Fibroblast of skin of right quadriceps (primary cell): ENCODE measurements at places on chromosomes 7 and 10.
A peak's percentile ranks its signal among the peaks of the same experiment; 100 is the strongest.

GRCh38 chr7:99404235-99404976 lies 4.0 kb downstream of the PDAP1 start:
- DNase-seq = no peak

DNA sequence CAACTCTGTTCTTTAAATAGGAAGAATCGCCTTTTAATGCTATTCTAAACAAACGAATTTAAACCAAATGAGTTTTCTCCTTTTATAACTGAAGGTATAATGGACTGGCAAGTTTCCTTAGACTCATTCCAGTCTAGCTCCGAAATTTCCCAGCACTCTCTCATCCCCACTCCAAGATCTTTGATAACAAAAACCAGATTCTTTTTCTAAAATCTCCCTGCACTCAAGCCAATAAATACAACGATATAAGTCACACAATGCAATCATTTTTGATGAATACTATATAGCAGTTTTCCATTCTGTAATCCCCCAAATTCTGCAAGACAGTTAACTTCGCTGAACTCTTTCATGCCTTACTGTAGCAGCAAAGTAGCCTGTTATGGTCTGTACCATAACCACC lies 1.9 kb downstream of the OGA start:
- no peak for DNase-seq

DNA sequence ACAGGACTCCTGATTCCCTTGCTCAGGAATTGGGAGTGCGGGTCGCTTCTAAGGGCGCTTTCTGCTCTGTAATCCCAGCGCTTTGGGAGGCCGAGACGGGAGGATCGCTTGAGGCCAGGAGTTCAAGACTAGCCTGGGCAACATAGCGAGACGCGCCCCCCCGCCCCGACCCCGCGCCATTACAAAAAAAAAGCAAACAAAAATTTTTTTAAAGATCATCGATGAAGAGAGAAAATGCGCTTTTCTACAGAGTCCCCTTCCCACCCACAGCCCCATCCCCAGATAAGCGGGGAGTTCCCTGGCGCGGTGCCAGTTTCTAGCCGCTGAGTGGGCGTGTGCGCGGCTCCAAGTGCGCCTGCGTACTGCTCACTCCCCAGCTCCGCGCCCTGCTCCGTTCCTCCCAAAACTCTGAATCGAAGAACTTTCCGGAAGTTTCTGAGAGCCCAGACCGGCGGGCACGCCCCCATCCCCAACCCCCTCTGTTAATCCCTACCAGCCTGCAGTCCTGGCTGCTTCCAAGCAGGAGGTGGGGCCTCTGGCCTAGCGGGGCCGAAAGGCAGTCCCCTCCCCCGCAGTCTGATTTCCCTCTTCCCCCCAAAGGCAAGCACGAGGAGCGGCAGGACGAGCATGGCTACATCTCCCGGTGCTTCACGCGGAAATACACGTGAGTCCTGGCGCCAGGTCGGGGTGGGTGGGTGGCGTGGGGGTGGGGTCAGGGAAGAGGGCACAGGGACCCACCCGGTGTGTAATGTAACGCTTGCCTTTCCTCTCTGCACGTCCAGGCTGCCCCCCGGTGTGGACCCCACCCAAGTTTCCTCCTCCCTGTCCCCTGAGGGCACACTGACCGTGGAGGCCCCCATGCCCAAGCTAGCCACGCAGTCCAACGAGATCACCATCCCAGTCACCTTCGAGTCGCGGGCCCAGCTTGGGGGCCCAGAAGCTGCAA lies 1.0 kb downstream of the HSPB1 start:
- DNase-seq = peak; percentile 96

- no peak for DNase-seq
Observed at GRCh38 chr10:111203615-111204014, 126.8 kb downstream of the ADRA2A start.

DNA sequence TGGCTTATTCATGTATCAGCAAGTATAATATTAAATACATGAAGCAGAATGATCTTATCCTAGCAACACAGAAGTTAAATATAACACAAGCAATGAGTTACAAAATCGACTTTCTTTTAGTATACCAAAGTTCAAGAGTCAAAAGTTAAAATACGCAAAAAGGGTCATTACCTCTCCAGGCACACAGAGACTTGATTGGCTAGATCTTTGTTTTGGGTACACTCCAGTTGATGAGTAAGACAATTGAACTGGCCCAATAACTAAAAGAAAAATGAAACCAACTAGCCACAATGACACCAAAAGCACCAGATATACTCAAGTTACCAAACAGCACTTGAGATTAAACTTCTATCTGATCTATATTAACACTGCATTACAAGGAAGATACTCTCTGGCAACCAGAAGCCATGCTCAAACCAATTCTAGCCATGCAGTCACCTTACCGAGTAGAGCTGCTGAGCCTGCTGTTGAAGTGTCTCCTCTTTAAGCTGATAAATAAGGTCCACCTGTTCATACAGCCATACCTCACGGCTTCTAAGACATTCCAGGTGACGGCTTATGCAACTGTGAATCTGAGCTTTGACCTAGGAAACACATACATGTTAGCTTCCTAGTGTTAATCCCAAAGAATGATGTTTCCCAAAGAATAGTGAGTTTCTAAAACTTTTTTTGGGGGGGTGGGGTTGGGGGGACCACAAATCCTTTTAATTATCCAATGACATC lies 15.6 kb downstream of the NCOA4 start:
- no peak for DNase-seq

DNA sequence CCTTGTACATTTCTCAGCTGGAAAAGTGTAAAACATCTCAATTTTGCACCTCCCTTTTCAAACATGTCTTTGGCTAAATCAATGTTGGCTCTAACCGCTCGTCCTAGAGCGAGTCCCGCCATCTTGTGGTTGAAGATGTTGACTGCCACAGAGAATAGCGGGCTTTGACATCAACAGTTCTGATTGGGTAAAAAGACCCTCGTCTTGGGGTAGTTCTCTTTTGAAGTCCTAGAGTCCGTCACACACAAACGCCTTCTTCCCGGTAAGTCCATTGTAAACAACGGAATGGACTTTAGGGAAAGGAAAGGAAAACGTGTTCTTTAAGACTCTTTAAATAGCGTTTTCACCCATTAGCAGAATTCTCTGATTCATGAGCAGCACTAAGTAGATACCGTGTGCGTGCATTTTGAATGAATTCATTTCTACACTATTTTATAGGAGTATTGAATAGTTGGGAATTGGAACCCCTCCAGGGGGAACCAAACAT lies 452 bp upstream of the RPP30 start:
- peak; percentile 79 for DNase-seq

DNA sequence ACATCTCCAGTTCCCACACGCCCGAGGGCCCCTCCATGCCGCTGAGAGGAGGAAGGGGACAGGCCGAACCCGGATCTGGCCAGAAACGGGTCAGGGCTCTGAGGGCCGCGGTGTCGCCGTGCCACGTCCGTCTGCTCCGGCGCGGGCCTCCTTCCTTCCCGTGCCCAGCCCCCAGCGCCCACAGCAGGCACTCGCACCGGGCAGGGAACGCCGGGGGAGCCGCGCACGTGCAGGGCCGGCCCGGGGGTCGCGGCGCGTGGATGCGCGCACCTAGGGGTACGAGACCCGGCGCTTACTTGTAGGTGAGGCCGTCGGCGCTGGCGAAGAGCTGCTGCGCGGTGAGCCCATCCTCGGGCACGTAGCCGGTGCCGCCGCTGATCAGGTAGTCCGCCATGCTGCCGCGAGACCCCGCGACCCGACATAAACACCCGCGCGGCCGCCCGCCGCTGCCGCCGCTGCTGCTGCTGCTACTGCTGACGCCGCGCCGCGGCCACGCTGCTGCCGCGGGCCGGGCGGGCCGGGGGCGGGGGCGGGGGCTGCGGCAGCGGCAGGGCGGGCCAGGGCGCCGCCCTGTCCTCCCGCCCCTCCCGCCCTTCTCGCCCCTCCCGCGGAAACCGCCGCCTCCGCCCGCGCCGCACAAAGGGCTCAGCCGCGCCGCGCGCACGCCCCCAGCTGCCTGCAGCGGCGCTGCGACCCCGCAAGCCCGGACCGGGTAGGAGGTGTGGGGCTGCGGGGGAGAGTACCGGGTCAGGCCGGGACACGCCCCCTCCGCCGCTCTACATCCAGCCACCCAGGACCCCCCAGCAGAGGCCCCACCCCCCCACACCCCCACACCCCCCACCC lies 4.1 kb downstream of the IMPDH1 start:
- peak; percentile 50 for DNase-seq

DNA sequence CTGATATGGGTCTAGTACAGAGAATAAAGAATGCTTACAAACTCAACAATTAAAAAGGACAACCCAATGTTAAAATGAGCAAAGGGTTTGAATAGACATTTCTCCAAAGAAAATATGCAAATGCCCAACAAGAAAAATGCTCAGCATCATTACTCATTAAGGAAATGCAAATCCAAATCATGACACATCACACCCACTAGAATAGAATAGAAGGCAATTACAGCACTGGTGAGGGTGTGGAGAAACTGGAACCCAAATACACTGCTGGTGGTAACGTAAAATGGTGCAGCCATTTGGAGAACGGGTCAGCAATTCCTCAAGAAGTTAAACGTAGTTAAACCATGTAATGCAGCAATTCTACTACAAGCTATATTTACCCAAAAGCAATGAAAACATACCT lies 53.8 kb downstream of the KDM7A start:
- no peak for DNase-seq

DNA sequence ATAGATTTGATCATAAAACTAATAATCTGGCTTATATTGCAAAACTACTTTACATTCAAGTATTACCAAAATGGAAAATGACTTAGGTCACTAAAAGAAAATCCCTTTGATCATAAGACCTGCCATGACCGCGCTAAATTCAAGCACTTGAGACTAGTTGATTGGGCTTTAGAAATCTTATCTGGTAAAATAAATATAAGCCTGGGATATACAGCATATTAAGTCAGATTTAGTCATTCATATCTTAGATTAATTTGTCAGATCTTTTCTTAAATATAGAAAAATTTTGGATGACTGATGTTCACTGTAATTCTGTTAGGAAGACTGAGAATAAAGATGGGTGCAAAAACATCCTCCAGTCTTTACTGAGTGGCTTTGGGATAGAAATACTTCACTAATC lies 450.0 kb downstream of the HTR7 start:
- no peak for DNase-seq

- no peak for DNase-seq
Observed at GRCh38 chr7:116408166-116408565, 91.4 kb upstream of the CAV2 start.

DNA sequence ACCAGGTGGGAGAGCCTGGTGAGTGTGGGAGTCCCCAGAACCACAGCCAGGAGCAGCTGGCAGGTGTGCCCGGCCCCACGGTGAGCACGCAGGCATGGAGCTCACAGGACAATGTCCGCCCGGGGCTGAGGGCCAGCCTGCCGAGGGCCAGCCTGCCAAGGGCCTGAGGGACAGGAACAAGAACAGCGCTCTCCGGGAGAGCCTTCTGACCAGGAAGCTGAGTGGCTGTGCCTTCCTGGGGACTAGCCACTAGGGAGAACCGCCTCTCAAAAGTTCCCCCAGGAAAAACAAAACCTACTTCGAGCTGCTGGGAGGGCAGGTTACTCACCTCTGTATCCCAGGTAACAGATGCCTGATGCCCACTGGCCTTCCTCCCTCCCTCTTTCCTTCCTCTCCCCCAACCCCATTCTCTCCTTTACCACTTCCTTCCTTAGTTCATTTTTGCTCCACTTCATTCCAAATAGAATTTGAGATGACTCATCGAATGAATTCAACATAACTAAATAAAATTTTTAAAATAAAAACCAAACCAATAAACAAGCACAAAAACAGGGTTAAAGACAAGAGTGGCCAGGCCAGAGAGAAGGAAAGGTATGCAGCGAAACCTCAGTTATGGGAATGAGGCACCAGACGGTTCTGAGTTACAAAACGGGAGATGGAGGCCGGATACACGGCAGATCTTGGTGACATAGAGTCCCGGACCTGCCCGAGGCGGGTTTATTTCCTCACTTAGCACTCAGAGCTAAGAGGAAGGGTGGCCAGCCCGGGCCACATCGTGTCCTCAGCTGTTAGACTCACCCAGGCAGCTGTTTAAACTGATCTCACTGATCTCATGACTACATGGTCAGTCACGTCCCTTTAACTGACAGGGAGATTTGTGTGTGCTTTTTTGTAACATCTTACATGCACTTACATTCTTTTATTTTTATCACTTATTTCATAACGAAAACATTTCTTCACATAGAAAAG lies 128.5 kb downstream of the TNS3 start:
- DNase-seq = peak; percentile 66

DNA sequence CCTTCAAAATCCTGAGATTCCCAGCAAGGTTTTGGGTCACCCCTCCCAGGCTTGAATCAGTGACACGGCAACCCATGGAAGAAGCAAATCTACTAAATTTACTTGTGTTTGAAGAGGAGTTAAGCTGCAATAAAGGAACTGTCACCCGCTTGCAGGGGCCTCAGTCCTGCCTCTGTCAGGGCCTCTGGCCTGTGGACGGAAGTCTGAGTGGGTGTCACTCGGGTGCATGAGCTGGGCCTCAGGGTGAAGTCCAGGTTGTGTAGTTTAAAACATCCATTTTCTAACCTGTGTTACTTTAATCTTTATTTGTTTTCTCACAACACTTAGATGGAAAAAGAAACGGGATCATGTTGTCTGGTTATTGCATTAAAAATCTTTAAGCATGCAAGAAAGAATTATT lies 234.9 kb downstream of the ADARB2 start:
- no peak for DNase-seq

- no peak for DNase-seq
Observed at GRCh38 chr10:7696545-7696944, 6.6 kb upstream of the ITIH2 start.

- DNase-seq = no peak
Observed at GRCh38 chr7:17485904-17486303, 187.5 kb downstream of the AHR start.

GRCh38 chr10:77005871-77006270 lies 631.7 kb downstream of the KCNMA1 start:
- DNase-seq = no peak
